Activated naive CD8-positive, alpha-beta T cell treated with anti-CD3 and anti-CD28 coated beads for 36 hours (primary cell): ENCODE measurements at places on chromosomes 12 and 14. TPM values are rescaled to one million over a fixed set of nuclear protein-coding genes. Genes with fewer than 3 reads are reported as not detected.
A peak's percentile ranks its signal among the peaks of the same experiment; 100 is the strongest.

DNA sequence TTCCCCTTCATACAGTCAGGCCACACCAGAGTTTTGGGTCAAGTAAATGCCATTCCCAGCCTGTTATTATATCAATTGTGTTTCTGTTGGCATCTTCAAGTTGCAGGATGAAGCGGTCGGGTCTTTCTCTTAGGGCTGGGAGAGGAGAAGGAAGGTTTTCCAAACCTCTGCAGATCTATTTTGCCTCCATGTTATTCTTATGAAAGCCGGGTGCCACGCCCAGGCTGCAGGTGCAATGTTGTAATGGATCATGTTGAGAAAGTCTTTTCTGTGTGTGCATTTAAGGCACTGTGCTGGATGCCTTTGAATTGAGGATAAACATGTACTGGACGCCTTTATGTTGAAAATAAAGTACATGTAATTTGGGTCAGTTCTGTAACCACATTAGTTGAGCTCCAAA is 164.4 kb upstream of the HIF1A start:
- H3K27me3 ChIP-seq = no peaks in the 10 kb centered on the region
- no peak overlapping the region for H3K4me3 ChIP-seq
- DNase-seq = no peak
- peaks cover 85% of the 10 kb centered on the region for H3K36me3 ChIP-seq
- H3K27ac ChIP-seq = peak overlapping the region; percentile 80
- peaks cover 92% of the 10 kb centered on the region for H3K4me1 ChIP-seq

DNA sequence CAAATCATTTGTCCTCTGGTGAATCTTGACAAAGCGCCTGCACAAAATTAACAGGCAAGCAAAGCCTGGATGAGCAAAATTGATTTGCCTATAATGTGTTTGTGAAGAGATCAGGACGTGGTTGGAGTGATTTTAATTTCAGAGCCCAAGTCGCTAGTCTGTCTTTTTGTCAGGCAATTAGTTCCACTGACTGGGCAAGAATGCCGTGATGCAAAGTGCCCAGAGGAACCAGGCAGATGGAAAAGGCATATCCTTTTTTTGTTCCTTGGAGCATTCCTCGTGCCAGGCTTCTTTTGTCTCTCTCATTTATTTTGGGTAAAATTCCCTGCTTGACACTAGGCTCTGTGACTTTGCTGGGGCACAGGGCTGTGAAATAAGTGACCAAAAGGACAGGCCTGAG is 65.9 kb upstream of the CCDC198 start:
- no peaks in the 10 kb centered on the region for H3K36me3 ChIP-seq
- DNase-seq = no peak
- H3K27me3 ChIP-seq = peaks cover 5% of the 10 kb centered on the region
- no peak overlapping the region for H3K4me3 ChIP-seq
- H3K4me1 ChIP-seq = no peaks in the 10 kb centered on the region

GRCh38 chr14:58584383-58584782 is 53.4 kb upstream of the DACT1 start:
- H3K27me3 ChIP-seq = peaks cover 8% of the 10 kb centered on the region
- DNase-seq = no peak
- H3K36me3 ChIP-seq = peaks cover 6% of the 10 kb centered on the region
- H3K4me1 ChIP-seq = no peaks in the 10 kb centered on the region

DNA sequence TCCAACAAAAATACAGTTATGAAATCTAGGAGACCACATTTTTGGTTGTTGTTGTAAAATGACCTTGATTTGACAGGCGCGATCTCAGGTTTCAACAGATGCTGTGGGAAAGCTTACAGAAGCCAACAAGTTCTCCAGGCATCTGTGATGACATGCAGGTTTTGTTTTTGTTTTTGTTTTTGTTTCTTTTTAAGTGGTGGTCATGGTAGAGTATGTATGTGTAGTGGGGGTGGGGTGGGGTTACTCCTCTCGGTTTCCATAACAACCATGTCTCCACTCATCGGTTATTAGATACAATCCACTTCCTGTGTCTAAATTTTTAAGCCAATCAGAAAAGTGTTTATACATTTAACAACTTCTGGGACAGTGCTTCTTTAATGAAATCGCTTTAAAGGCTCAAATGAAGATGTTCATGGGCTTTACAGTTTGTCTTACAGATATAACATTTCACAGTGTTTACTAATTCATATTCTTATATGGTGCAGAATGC is 199.9 kb upstream of the FOXN3 start:
- peak overlapping the region; percentile 85 for H3K4me3 ChIP-seq
- DNase-seq = no peak
- H3K4me1 ChIP-seq = peaks cover 74% of the 10 kb centered on the region
- H3K27me3 ChIP-seq = no peaks in the 10 kb centered on the region
- H3K36me3 ChIP-seq = peaks cover 10% of the 10 kb centered on the region

DNA sequence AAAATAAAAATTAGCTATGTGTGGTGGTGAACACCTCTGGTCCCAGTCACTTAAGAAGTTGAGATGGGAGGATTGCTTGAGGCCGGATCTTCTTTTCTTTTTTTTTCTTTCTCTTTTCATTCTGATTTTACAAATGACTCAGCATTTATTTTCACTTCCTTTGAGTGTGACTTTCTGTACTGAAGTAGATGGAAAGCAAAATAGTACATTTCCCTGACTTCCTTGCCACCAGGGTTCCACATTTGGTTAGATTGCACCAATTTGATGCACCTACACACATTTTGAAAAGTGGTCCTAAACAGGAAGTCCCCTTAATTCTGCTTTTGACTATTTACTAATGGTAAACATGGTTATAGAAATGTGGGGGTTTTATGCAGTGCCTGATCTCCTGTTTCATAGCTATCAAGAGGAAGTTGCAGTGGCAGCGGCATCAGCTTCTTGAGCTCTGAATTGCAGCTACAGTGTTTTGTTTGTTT is 13.0 kb upstream of the LEMD3 start:
- peaks cover 13% of the 10 kb centered on the region for H3K4me1 ChIP-seq
- peaks cover 17% of the 10 kb centered on the region for H3K27me3 ChIP-seq
- peak overlapping the region; percentile 38 for H3K4me3 ChIP-seq
- no peaks in the 10 kb centered on the region for H3K36me3 ChIP-seq

C1QL4 gene
- not detected for total RNA-seq

KCNC2 gene
- total RNA-seq = not detected

LMO3 gene
- not detected for total RNA-seq

ZC3H10 gene
- 6.9 TPM for total RNA-seq

AKAP3 gene
- 2.7 TPM for total RNA-seq

GLIPR1L2 gene
- total RNA-seq = not detected
